ENCODE measurements at places on chromosomes 4 and X.

DNA sequence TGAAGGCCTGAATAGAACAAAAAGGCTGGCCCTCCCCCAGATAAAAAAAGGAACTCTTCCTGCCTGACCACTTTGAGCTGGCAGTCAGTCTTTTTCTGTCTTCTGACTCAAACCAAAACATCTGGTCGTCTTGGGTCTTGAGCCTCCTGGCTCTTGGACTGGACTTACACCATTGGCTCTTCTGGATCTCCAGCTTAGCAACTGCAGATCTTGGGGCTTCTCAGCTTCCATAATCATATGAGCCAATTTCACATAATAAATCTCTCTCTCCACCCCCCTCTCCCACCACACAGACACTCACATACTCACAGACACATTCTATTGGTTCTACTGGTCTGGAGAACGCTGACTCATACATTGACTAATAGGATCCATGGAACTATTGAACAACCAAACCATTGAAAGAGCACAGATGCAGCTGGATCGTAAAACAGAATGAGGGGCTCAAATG, 15.6 kb upstream of the CWH43 start:
- no peak for DNase-seq

DNA sequence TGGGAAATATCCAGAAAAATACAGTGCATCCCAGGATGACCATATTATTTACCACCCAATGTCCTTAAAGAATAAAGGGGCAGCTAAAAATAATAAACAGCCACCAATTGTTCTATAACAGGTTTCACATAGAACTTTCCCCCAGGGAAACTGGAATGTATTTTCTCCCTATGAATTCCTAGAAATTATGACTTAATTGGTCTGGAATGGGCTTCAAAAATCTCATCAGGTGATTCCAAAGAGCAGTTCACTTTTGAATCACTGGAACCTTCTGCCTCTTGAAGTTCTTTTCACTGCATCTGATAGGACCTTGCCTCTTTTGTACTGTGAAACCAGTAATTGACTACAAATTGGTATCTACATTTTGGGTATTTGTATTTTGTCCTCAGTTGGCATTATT, 119.3 kb downstream of the ZNF330 start:
- DNase-seq, result no peak

DNA sequence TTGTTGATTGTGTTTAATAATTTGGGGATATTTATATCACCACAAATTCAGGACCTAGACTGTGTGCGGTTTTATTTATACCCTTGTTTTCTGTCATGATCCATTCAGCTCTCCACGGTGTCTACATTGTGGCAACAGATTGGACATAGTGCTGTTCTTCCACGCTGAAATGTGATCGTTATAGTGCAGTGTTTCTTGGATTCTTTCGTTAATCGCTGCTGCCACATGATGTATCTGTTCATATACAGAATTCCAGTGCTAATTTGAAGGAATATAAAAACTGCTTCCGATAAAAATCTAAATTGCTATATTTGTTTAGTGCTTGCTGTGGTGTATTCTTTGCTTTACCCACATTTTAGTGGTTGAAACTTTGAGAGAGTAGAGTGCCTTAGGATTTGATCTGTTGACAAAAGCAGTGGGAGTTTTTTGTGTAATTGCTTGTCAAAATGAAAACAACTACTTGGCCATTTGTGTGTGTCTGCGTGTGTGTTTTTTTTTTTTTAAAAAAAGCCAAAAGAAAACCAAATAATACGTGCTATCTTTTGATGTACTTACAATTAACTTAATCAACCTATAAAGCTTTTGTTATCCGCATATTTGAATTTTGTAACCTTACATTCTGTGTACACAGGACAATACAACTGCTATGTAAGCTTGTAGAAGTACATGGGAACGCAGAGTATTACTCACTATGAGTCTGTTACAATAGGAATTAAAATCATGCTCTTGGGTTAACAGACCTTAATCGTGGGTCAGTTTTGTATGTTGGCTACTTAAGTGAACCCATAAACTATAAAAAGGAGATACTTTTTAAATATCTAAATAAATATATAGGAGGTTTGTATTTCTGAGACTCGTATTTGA, 353.3 kb downstream of the ARHGAP24 start:
- no peak for DNase-seq

- peak; percentile 6 for DNase-seq
Observed at GRCh38 chrX:47515941-47516665, 33.1 kb upstream of the ZNF41 start.

GRCh38 chrX:150577174-150577573, 8.8 kb downstream of the MTM1 start:
- no peak for DNase-seq

GRCh38 chr4:84631573-84631972, 48.6 kb downstream of the CDS1 start:
- DNase-seq, result no peak

DNA sequence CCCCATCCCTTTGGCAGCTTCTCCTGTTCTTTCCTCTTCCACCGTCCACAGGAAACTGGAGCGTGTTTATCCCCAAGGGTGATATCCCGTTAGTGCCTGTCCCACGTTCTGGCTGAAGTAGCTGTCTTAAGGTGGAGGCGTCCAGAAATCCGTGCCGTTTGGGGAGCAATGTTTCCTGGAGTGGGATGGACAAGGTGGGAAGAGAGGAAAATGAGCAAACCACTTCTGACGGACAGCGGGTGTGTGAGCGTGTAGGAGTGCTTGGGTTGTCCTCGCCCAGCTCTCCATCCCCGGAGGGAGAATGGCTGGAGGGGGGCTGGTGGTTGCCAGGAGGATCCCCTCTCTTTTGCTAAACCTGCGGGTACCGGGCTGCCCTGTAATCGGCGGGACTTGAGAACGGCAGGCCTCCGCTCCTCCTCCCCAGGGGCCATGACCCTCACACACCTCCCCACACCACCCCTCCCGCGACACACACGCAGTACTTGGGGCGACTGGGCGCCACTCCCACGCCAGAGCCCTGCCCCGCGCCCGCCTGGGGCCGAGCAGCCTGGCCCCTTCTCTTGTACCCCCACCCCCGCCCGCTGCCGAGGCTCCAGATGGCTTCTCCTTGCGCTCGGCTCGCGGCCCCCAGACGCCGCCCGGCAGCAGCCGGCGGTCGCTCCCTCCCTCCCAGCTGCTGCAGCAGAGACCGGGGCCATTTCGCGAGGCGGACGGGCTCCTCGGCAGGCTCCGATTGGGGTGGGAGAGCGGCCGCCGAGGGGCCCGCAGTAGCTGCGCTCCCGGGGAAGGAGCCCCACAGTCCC, 13.9 kb upstream of the PRDM8 start:
- DNase-seq, result no peak

All from HL-60 (cell line).